ENCODE measurements at places on chromosomes 7 and 10.

DNA sequence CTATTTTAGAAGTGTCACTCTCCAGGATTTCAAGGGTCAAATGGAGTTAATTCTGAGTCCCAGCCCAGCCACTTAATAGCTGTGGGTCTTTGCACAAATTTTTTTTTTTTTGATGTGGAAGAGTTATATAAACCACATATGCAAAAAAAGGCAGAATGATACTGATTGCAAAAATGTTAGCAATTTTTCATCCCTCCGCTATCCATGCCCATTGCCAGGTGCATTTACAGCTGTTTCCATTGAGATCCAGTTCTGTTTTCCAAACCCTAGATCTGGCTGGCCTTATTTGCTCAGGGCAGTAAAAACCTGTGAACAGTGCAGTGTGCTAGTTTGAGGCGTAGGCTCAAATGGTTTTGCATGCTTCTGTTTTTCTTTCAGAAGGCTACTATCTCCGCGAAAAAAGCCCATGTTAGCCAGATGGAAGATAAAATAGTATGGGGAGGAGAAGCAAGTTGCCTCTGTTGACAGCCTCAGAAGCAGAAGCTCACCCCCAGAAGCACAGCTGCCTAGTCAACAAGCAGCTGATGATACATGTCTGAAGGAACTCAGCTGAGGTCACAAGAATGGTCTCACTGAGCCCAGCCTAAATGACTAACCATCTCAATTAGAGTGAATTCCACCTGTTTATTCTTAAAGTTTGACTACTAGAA, 997 bp upstream of the ZNF138 start:
- H3K4me1 ChIP-seq, result peaks cover 13% of the 10 kb centered on the region
- no peaks in the 10 kb centered on the region for H3K36me3 ChIP-seq
- no peak for DNase-seq
- H3K4me3 ChIP-seq, result no peak overlapping the region

- no peaks in the 10 kb centered on the region for H3K27me3 ChIP-seq
- no peak for DNase-seq
- H3K4me3 ChIP-seq, result no peak overlapping the region
Measured at GRCh38 chr7:148623586-148624282, 33.2 kb downstream of the C7orf33 start.

DNA sequence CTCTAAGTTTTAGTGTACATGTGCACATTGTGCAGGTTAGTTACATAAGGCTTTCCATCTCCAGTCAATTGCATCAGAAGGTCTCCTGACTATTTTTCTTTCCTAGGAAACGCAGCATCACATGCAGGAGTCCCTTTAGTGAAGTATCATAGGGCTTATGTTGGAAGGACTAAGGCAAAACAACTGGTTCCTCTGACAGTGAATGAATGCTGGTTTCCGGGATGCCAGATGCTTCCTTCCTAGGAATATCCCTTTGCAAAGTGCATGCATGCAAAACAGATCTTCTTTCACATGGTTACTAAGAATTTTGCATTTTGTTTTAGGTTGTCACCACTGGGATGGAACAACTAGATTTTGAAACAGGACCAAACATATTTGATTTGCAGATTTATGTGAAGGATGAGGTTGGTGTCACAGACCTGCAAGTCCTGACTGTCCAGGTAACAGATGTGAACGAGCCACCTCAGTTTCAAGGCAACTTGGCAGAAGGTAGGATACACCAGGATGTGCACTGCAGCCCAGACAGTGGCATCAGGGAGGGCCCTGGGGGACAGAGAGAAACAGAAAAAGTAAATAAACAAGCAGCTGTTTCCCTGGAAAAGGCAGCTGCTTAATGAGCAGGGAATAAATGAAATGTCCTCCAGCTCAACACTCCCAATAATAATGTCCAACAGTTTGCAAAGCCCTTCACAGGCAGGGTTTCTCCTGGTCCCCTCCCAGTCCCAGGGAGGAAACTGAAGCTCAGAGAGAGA, 17.8 kb downstream of the CDHR3 start:
- no peaks in the 10 kb centered on the region for H3K36me3 ChIP-seq
- no peak overlapping the region for H3K4me3 ChIP-seq
- H3K27ac ChIP-seq, result no peak overlapping the region
- H3K27me3 ChIP-seq, result no peaks in the 10 kb centered on the region

DNA sequence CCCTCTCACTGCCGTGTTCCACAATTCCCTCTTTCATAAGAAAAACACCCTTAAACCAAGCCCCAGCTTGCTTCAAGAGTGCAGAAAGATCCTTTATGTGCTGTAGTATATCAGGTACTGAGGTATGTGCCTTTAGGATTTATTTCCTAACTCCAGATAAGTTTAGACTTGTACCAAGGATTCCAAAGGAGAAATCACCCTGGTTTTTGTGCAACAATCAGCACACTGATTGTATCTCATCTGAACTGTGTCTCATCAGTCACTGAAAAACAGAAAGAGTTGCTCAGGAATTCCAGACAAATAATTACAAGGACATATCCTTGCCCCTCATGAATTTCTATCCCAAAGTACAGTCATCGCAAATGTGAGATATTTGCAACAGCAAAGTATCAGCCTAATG, 77.2 kb upstream of the PTPRZ1 start:
- no peak overlapping the region for H3K4me3 ChIP-seq
- H3K4me1 ChIP-seq, result no peaks in the 10 kb centered on the region
- no peak overlapping the region for H3K27ac ChIP-seq

DNA sequence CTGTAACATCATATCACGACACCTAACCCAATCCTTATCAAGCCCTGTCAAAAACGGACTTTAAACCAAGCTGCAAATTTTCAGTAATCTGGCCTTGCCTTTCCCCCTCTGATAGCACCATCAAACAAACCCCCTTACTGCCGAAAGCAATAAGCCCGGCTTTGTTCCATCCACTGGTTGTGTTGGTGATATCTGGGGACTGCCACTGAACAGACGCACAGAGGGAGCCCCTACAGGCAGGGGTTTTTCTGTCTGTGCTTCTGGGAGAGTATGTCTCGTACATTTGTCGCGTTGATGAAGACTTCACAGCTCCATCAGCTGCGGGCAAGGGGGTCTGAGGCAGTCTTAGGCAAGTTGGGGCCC, 550 bp upstream of the PLAU start:
- H3K4me3 ChIP-seq, result peak overlapping the region; percentile 64
- no peak for DNase-seq
- H3K27me3 ChIP-seq, result peaks cover 78% of the 10 kb centered on the region
- H3K36me3 ChIP-seq, result no peaks in the 10 kb centered on the region

DNA sequence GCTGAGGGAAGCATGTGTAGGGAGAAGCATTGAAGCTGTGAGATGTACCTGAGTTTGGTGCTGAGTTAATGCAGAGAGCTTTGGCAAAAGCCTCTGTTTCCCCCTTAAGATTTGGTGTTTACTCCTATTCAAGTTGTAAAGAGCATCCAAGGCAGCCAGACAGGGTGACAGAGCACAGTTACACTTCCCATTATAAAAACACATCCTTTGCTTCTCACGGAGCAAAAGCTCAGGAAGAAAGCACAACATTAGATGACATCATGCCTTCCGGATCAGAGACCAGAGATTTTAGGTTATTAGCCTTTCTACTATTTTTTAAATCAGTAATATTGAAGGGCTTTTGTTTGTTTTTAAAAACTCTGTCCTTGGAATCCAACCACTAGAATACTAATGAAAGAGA, 182.9 kb downstream of the DOCK4 start:
- no peaks in the 10 kb centered on the region for H3K36me3 ChIP-seq
- H3K4me1 ChIP-seq, result no peaks in the 10 kb centered on the region
- no peaks in the 10 kb centered on the region for H3K27me3 ChIP-seq
- DNase-seq, result no peak
- H3K4me3 ChIP-seq, result no peak overlapping the region
- H3K27ac ChIP-seq, result no peak overlapping the region

DNA sequence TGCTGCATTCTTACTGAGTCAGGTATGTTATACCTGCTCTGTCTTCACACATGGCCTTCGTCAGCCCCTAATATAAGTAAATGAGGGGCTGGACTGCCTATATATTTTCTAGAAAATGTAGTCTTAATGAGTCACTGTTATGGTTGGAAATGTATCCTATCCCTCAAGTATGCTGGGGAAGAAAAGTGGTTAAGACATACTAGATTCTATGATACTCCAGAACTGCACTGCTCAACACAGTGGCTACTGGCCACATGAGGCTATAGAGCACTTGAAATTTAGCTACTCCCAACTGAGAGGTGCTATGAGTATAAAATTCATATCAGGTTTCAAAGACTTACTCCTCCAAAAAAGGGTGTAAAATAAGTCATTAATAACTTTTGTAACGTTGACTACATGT, 104.3 kb upstream of the STEAP1B start:
- DNase-seq, result no peak
- H3K4me1 ChIP-seq, result no peaks in the 10 kb centered on the region
- H3K4me3 ChIP-seq, result no peak overlapping the region
- peaks cover under 1% of the 10 kb centered on the region for H3K27me3 ChIP-seq
- no peak overlapping the region for H3K27ac ChIP-seq

- no peaks in the 10 kb centered on the region for H3K36me3 ChIP-seq
- no peak for DNase-seq
- no peak overlapping the region for H3K4me3 ChIP-seq
- peaks cover 66% of the 10 kb centered on the region for H3K27me3 ChIP-seq
Measured at GRCh38 chr10:132030898-132031463, 34.8 kb upstream of the JAKMIP3 start.

- no peaks in the 10 kb centered on the region for H3K36me3 ChIP-seq
- H3K27me3 ChIP-seq, result peaks cover 34% of the 10 kb centered on the region
- H3K27ac ChIP-seq, result no peak within 1 kb of the TSS
- no peak within 1 kb of the TSS for H3K4me3 ChIP-seq
- no peaks in the 10 kb centered on the region for H3K4me1 ChIP-seq
Measured at GRCh38 chr7:54541669-54542625, at the start of gene VSTM2A. VSTM2A (plus strand) TSS chr7:54542375; CDS start chr7:54542731, 356 bp downstream.

GRCh38 chr10:117053482-117053881, 48.5 kb upstream of the SHTN1 start:
- no peak overlapping the region for H3K4me3 ChIP-seq
- no peaks in the 10 kb centered on the region for H3K36me3 ChIP-seq
- no peak overlapping the region for H3K27ac ChIP-seq
- H3K4me1 ChIP-seq, result no peaks in the 10 kb centered on the region
- H3K27me3 ChIP-seq, result no peaks in the 10 kb centered on the region
- no peak for DNase-seq

- H3K4me3 ChIP-seq, result no peak overlapping the region
- no peak overlapping the region for H3K27ac ChIP-seq
- DNase-seq, result no peak
- no peaks in the 10 kb centered on the region for H3K27me3 ChIP-seq
- H3K4me1 ChIP-seq, result no peaks in the 10 kb centered on the region
- no peaks in the 10 kb centered on the region for H3K36me3 ChIP-seq
Measured at GRCh38 chr10:112006831-112007230, 176.7 kb downstream of the GPAM start.

DNA sequence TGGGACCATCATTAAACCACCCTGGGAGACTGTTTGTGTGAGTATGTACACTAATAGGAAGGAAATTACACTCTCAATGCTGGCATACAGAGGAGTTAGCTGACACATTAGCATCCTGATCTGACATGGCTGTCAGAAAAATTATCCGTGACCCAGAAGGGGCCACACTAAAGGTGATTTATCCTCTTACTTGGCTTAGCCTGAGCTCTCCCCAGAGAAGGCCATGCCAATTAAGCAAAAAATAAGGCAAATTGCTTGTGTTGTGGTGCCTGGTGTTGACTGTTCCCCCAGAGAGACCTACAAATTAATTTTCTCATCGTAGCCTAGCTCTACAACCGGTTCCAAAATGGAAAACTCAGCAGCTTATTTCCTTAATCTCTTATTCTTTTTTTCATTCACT, 992.3 kb downstream of the KCNMA1 start:
- H3K27ac ChIP-seq, result no peak overlapping the region
- H3K27me3 ChIP-seq, result no peaks in the 10 kb centered on the region

DNA sequence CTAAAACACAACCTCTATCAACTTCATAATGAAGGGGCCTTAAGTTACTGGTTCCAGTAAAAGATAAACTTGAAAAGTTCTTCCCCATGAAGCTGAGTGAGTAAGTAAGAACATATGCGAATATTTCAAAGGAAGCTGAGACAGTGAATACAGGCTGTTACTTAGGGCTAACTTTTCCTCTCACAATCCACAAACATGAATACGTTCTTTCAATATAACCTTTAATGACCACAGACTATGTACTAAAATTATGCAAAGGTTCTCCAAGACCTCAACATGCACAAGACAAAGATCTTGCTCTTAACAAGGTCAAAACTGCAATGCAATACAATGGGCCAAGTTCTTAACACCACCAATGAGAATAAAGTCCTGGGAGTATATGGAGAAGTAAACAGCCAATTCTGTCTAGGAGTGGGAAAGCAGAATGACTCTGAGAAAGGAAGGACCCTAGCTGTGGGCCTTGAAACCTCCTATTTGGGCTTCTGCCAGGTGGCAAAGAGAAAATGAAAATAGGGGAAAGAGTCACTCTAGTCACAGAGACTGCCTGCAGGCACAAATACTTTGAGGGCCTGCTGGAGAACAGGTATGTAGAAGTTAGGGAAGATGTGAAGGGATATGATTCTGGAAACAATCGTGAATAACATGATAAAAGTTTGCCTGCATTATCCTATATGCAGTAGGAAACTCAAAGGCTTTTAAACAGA, 43.7 kb downstream of the OSBPL3 start:
- H3K36me3 ChIP-seq, result no peaks in the 10 kb centered on the region
- no peak overlapping the region for H3K4me3 ChIP-seq
- no peaks in the 10 kb centered on the region for H3K4me1 ChIP-seq
- no peaks in the 10 kb centered on the region for H3K27me3 ChIP-seq
- H3K27ac ChIP-seq, result no peak overlapping the region
- no peak for DNase-seq

DNA sequence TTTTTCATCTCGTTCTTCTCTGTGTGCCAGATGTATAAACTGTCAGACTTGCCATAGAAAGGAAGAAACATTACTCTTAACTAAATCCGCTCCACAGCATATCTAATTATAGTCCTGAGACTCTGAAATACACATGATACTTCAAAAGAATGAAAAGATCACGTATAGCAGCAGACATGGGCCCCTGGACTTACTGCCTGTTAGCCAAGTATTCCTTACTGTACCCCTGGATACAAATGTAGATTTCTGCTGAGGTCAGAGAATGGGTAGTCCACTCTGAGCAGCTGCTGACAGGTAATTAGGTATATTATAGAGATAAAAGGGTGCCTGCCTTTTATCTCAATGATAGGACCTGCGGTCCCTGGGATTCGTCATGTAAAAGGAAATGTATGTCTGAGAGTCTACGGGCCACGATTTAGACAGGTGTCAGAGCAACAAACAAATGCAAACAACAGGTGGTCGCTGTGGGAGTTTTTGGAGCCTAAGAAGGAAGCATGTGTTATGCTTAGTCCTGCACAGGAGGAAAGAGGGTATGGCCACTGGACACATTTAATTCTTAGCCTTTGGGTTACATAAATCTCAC, 69.4 kb downstream of the VOPP1 start:
- peaks cover 31% of the 10 kb centered on the region for H3K4me1 ChIP-seq
- no peak overlapping the region for H3K27ac ChIP-seq
- H3K36me3 ChIP-seq, result peaks cover 9% of the 10 kb centered on the region
- no peaks in the 10 kb centered on the region for H3K27me3 ChIP-seq
- no peak overlapping the region for H3K4me3 ChIP-seq

- H3K36me3 ChIP-seq, result no peaks in the 10 kb centered on the region
- H3K4me3 ChIP-seq, result no peak overlapping the region
- no peak overlapping the region for H3K27ac ChIP-seq
- H3K27me3 ChIP-seq, result peaks cover 26% of the 10 kb centered on the region
- H3K4me1 ChIP-seq, result peaks cover under 1% of the 10 kb centered on the region
Measured at GRCh38 chr7:157496416-157497275, 159.8 kb downstream of the DNAJB6 start.

All from T-cell (primary cell).